ENCODE measurements at places on chromosomes 2 and 18.

DNA sequence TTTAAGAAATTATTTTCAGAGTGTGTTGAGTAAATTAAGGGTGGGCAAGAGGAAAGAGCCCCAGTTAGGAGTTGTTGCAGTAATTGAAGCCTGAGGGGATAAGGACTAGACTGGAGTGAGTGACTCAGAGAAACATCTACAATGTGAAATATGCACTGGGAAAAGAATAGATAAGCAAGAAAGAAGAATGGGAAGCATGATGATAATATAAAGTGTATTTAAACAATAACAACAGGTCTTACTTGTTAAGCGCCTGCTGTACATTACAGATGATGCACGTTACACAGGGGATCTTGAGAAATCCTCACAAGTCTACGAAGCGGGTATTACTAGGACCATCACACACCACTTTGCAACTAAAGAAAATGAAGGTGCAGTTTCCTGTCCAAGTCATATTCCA lies 73.6 kb upstream of the STK17B start:
- peak; percentile 63 for DNase-seq

- no peak for DNase-seq
Measured at GRCh38 chr18:6652098-6652497, 77.4 kb upstream of the ARHGAP28 start.

- DNase-seq, result no peak
Measured at GRCh38 chr2:126220331-126220730, 435.6 kb upstream of the GYPC start.

DNA sequence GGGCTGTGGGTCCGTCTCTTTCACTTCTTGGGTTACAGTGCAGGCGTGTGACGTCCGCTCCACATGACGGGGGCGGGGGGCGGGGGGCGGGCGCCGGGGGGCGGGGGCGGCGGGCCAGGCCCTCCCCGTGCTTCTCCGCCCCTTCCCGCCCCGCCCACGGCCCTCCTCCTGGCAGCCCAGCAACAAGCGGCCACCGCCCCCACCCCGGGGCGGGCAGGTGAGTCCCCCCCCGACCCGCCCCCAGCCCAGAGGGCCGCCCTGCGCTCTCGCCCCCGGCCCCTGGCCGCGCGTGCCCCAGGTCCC lies 3.6 kb downstream of the ZNF516 start:
- peak; percentile 65 for DNase-seq

- peak; percentile 81 for DNase-seq
Measured at GRCh38 chr18:42048158-42048557, 93.1 kb downstream of the PIK3C3 start.

DNA sequence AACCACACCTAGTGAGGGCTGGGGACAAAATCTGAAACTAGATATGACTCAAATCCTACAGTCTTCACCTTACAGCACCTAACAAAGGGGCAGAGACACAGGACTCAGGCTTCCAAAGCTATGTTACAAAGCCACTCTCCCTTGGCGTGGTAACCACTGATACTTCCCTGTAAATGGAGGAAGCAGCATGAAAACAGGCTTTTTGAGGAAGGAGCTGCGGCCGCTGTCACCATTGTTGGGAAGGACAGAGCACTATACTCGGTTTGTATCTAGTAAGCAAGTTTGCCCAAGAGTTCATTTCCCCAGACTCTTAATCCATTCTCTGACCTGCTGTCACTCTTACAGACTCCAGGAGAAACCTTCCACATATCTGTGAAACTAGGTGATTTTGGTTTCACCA lies 60.3 kb downstream of the LONRF2 start:
- DNase-seq, result no peak

DNA sequence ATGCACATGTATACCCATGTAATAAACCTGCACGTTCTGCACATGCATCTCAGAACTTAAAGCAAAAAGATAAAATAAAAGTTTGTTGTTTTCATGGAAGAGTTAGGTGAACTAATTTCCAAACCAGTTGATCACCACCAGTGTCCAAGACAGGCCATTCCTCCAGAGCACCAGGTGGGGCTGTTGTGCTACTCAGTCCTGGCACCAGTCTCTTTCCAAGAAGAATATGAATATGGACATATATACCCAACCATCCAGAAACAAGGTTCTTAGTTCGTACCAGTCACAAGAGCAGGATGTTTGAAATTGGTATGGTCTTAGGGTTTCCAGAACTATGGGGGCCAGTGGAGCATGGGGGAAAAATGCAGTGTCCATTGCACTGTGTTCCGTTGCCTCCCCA lies 17.2 kb upstream of the TNP1 start:
- DNase-seq, result no peak

DNA sequence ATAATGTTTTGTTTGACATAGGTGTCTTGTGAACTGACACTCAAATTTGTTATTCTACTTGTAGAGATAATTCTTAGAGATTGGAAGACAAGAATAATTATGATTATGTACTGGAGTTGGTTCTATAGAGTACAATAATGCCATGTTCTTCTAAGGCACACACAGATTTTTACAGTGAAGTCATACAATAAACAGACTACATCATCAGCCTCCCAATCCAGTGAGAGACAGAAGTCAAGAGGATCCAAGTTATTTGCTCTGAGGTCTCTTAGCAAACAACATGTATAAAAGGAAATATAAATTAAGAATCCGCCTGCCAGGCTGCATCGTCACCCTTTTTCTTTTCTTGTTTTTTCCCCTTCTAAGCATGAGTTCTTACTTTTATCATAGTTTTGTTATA lies 613.5 kb upstream of the SETBP1 start:
- no peak for DNase-seq

DNA sequence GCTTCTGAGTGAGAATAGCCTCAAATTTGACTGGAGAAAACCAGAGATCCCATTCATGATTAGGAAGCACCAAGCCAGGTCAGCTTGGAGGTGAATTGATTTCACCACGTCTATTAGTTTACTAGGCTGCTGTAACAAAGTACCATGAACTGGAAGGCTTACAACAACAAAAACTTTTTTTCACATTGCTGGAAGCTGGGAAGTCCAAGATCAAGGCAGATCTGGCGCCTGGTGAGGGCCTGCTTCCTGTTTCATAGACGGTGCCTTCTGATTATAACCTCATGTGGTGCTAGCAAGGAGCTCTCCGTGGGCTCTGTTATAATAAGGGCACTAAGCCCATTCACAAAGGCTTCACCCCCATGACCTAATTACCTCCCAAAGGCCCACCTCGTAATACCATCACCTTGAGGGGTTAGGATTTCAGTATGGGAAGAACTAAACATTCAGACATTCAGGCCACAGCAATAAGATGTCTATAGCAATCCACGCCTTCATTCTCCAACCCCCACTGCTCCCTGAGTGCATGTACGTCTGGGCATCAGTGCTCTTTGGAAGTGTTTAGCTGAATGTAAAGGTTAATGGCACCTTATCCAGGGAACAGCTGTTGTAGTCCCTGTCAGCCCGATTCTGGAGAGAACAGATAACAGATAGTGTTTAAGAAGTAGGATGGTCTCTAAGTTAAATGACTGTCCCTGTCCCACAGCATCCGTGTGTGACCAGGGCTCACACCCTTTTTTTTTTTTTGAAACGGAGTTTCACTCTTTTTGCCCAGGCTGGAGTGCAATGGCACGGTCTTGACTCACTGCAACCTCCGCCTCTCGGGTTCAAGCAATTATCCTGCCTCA lies 89.2 kb downstream of the SOCS6 start:
- DNase-seq, result peak; percentile 19

DNA sequence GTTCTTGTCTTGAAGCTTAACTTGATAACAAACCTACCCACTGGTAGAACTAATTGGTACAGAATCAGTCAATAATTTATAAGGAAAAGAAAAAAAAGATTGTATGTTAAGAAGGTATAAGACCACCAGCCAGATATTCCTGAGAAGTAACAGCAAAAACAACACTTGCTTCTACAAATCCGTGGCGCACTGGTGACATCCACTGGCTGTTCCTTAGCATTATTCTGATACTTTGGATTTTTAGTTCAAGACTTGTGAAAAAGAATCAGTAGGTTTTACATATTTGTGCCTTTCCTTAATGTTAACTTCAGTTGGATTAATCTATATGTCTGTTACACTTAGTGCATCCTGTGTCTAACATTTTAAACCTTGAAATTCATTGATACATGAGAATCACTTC lies 141.8 kb downstream of the GRB14 start:
- DNase-seq, result peak; percentile 63

DNA sequence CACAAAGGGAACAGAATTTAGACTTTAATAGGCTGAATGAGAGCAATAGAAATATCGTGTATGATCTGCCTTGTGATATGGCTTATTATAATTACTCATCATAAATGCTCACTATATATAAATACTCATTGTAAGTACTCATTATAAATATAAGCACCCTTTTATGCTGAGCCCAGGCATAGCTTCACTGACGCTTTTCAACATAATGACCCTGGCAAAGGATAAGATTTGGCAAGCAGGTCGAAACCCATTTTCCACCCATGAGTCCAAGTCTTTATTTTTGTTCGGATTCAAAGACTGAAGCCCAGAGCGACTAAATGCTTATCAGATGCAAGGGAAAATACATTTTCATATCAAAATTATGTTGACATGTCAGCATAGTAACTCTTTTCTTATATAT lies 500.4 kb downstream of the SLC4A3 start:
- DNase-seq, result no peak

GRCh38 chr2:112880091-112880531 lies 30.9 kb upstream of the IL37 start:
- peak; percentile 80 for DNase-seq

DNA sequence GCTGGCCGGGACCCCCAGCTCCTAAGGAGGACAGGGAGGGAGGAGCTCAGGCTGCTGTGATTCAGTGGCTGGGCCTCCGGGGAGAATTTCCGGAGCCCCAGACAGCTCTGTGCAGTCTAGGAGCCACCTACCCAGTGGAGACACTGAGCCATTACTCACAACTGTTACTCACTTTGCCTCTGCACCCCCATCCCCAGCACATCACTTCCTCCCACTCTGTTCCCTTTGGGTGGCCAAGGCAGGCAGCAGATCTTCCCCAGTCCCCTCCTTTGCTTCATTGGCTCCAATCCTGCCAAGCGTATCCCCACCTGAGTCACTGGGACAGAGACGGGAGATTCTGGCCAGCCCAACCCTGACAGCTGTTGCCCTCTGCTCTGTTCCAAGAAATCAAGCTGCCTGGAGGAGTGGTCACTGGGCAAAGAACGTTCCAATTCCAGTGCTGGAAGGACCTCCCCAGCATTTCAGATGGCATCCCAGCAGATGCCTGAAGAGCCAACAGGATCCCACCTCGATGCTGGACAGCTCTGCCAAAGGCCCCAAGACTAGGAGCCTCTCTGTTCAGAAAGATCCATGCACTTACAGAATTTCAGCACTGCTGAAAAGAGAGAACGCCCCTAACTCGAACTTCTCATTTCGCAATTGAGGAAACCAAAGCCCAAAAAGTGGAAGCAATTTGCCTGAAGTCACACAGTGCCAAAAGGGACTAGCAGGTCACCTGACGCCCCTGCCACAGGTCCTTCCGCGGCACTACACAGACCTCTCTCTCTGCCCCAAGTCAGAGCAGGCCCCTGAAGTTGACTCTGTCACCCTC lies 68.3 kb downstream of the TNS1 start:
- peak; percentile 88 for DNase-seq

GRCh38 chr2:164766216-164766953 lies 75.2 kb downstream of the COBLL1 start:
- no peak for DNase-seq

DNA sequence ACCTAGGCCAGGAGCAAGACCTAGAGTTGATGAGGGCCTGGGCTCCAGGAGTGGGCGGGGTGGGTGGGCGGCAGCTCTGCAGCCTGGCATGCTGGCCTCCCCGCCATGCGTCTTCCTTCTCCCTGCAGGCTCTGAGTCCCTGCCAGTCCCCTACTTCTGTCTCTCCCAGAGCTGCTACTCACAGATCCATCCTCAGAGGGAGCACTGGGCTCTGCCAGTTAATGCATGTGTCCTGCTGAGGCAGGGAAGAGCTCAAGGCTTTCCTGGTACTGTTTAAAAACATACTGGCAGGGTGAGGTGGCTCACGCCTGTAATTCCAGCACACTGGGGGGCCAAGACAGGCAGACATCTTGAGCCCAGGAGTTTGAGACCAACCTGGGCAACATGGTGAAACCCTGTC lies 38.7 kb upstream of the EDAR start:
- DNase-seq, result no peak

- DNase-seq, result no peak
Measured at GRCh38 chr18:75958683-75959082, 531.2 kb upstream of the SMIM21 start.

GRCh38 chr2:223230352-223230751 lies 178.4 kb downstream of the KCNE4 start:
- no peak for DNase-seq

DNA sequence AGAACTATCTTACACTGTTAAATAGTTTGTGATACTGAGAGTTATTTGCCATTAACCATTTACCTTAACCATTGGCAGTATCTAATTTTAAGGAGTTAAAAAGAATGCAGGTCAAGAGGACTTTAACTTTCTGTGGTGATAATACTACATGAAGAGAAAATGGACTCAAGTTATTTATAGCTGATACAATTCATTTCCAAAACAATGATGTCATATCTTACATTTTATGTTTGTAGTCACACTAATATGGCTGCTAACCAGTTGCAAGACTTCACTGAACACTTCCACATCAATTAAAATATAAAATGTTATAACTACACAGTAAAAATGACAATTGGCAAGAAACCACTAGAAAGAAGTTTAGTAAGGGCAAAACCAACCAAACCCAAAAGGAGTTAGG lies 77.7 kb downstream of the CDH2 start:
- no peak for DNase-seq

DNA sequence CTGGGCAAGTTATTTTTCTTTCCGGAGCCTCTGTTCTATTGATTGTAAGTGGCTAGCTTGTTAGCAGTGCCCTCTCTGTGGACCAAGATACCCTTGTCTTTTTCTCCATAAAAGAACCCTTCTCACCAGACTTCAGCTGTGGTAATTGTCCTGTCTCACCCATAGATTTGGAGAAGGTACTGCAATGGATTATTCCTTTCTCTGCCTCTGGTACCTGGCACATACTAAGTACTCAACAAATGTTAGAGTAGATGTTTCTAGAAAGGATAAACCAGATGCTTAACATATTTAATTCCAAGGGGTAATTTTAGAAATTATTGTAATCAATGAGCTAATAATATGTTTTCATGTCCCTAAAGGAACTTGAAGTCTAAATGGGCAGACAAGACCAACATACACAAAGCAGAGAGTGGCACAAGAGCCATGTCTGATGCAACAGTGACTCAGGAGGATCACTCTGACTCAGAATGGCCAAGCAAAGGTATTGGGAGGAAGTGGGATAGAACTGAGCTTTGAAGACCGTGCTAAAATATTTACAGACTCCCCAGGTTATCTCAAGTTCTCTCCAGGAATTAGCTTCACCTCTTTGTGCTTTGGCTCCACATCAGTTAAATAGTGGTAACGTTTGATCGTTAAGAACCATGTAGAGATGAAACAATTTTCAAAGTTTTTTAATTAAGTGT lies 129.7 kb upstream of the OSR1 start:
- peak; percentile 64 for DNase-seq

- DNase-seq, result no peak
Measured at GRCh38 chr2:41410011-41410410, 637.8 kb upstream of the PKDCC start.

GRCh38 chr2:88540346-88540745 lies 86.9 kb downstream of the EIF2AK3 start:
- DNase-seq, result peak; percentile 69

GRCh38 chr2:133475610-133476009 lies 92.7 kb downstream of the NCKAP5 start:
- DNase-seq, result no peak

GRCh38 chr2:73281244-73281643 lies 3.0 kb downstream of the FBXO41 start:
- DNase-seq, result no peak

Measured in fibroblast of the aortic adventitia (primary cell).